ENCODE measurements at places on chromosomes 4 and X. TPM values are rescaled to one million over a fixed set of nuclear protein-coding genes. Genes with fewer than 3 reads are reported as not detected.

The HNRNPDL gene
- 249 TPM for total RNA-seq

The FGB gene
- not detected for total RNA-seq

The CXCL1 gene
- total RNA-seq: 2.0 TPM

The GLRA3 gene
- total RNA-seq: not detected

The SMARCAD1 gene
- total RNA-seq: 39.6 TPM

The SPIN4 gene
- total RNA-seq: 10.7 TPM

The AKAP14 gene
- not detected for total RNA-seq

The TMPRSS11F gene
- not detected for total RNA-seq

The ZAR1 gene
- not detected for total RNA-seq

The KLF8 gene
- 2.2 TPM for total RNA-seq

The SERPINA7 gene
- total RNA-seq: not detected

The DMRTC1 gene
- total RNA-seq: not detected

The SLC4A4 gene
- total RNA-seq: 1.8 TPM

The RHOXF2 gene
- not detected for total RNA-seq

The TRIM60 gene
- total RNA-seq: not detected

The CSAG2 gene
- not detected for total RNA-seq

The SPANXC gene
- total RNA-seq: not detected

The MAGEE1 gene
- total RNA-seq: 2.1 TPM

The TMSB15A gene
- 20.8 TPM for total RNA-seq

The DKK2 gene
- 0.63 TPM for total RNA-seq

The LETM1 gene
- 58.0 TPM for total RNA-seq

The ZNF280C gene
- 6.2 TPM for total RNA-seq

The FAM53A gene
- 11.1 TPM for total RNA-seq

The POLA1 gene
- total RNA-seq: 24.1 TPM

The LGI2 gene
- not detected for total RNA-seq

The TMEM47 gene
- total RNA-seq: 54.7 TPM

The PABPC5 gene
- total RNA-seq: 3.7 TPM

The TRPC5OS gene
- total RNA-seq: not detected

The EGF gene
- 2.6 TPM for total RNA-seq

The GUCY1A1 gene
- not detected for total RNA-seq

The SPINK2 gene
- total RNA-seq: not detected

The CHRDL1 gene
- total RNA-seq: not detected

The SHROOM4 gene
- not detected for total RNA-seq

The CT45A3 gene
- total RNA-seq: not detected

The RIPPLY1 gene
- not detected for total RNA-seq

The FGA gene
- total RNA-seq: not detected

The PDGFRA gene
- 0.98 TPM for total RNA-seq

The SERTM2 gene
- total RNA-seq: not detected

The SLC49A3 gene
- not detected for total RNA-seq

The IL21 gene
- not detected for total RNA-seq

The PRIMPOL gene
- 29.0 TPM for total RNA-seq

The ADAMTS3 gene
- total RNA-seq: 0.23 TPM

The REPS2 gene
- 3.7 TPM for total RNA-seq

The CT45A10 gene
- total RNA-seq: not detected

The HELT gene
- not detected for total RNA-seq

The NLGN3 gene
- total RNA-seq: 0.23 TPM

Measured in LHCN-M2 (cell line).